RPMI8226 (cell line): ENCODE measurements at places on chromosomes 11 and 22.

DNA sequence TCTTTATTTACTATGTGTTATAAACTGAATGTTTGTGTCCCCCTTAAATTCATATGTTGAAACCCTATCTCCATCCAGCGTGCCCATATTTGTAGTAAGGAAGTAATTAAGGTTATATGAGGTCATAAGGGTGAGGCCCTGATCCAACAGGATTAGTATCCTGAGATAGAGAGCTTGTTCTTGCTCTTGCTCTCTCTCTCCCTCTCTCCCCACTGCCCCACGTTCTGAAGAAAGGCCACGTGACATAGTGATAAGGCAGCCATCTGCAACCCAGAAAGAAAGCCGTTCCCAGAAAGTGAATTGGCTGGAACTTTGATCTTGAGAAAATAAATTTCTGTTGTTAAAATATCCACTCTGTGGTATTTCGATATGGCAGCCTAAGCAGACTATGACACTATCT is 212.5 kb downstream of the SWAP70 start:
- no peak for DNase-seq

DNA sequence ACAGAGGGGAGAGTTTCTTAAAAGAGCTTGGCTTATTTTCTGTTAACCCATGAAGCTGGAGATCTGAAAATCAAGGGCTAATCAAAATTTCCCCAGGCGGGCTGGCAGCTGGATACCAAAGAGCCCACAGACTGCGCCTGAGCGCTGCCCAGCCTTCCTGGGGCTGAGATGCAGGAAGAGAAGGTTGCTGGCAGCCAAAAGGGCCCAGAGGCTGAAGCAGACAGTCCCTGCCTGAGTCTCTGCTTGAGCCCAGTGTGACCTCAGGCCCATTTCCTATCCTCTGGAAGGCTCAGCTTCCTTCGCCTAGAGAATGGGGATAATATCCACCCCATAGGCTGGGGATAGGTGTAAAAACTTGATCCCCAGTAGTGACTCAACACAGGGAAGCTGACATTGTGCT is 49.1 kb downstream of the ARRB1 start:
- no peak for DNase-seq

GRCh38 chr11:73784734-73785133 is 2.9 kb upstream of the MRPL48 start:
- no peak for DNase-seq

DNA sequence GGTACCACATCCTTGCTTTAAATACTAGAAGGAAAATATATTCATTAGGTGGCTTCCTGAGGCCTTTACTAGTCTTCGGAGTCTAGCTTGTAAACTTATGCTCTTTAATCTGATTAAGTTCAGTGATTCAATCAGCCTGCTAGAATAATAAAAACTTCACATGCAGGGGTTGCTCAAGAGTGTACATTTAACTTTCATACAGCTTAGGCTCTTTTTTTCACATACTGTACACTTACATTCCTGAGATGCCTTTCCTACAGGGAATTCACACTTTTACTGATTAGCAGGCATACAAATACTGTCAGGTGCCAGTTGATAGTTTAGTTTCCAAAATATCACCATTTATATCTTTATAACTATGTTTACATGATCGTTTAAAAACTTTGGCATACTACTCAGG is 3.2 kb upstream of the ANO5 start:
- no peak for DNase-seq

- DNase-seq = no peak
These were observed 2.6 kb downstream of the SPDYC start for GRCh38 chr11:65172600-65172999.

GRCh38 chr22:24437741-24438328 is 10.4 kb downstream of the ADORA2A start:
- no peak for DNase-seq

GRCh38 chr11:75263944-75264349 is 23.4 kb downstream of the TPBGL start:
- no peak for DNase-seq

DNA sequence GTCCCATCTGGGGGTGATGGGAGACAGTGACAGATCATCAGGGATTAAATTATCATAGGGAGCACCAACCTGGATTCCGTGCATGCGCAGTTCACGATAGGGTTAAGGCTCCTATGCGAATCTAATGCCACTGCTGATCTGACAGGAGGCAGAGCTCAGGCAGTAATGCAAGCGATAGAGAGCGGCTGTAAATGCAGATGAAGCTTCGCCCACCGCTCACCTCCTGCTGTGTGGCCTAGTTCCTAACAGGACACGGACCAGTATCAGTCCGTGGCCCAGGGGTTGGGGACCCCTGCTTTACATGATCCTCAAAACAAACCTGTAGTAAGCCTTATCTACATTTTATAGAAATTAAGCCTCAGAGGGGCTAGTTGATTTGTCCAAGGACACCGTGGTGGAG is 94.3 kb downstream of the TTC28 start:
- no peak for DNase-seq

DNA sequence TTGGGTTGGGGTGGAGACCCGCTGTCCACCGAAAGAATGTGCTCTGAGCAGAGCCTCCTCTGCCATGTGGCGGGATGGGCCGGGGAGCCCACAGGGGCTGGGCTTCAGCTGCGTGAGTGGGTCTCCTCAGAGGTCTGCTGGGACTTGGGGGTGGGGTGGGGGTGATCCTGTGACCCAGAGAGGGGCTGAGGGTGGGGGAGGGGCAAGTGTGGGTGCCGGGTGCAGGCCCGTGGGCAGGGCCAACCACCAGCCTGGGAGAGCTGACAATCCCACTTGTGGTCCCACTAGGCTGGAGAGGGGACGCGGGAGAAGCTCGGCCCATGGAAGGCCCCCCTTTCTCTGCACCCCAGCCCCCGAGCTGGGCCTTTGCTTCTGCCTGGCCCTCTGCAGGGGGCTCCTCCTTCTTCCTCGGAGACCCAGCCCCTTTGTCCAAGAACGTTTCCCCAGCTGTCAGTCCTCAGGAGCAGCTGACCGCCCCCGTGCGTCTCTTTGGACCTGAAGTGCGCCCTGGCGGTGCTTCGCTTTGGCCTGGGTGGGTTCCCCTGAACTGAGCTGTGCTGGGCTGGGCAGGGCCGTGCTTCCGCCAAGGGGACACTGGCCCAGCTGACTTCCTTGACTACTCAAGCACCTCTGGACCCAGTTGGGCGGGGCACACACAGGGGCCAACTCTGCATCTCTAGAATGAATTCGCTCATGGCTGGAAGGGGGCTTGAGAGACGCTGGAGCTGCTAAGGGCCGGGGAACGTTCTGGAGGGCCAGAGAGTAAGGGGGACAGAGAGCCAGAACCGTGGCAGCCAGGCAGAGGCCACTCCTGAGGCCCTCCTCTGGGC is 30.2 kb downstream of the OSBPL5 start:
- no peak for DNase-seq

- DNase-seq = no peak
These were observed 2.9 kb downstream of the SOX10 start for GRCh38 chr22:37981282-37982011.

DNA sequence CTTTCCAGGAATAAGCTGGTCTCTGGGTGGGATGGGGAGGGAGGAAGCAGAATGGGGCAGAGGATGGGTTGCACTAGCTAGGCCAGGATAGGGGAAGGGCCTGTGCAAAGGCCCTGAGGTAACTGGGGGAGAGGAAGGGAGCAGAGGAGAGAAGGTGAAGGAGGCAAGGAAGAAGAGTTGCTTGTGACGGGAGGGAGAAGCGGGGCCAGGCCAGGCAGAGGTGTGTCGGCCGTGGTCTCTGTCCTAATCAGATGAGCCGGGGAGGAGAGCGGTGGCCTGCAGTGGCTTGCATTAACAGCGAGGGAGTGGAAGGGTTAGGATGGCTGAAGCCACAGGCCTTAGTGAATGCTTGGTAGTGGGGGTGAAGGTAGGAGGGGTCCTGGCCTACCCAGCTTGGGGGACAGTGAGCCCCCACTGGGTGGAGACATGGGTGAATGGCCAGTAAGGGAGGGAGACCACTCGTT is 6.0 kb upstream of the DERL3 start:
- no peak for DNase-seq

GRCh38 chr11:69716891-69717747 is 13.3 kb upstream of the FGF19 start:
- no peak for DNase-seq

GRCh38 chr22:34975721-34976120 is 90.2 kb upstream of the ISX start:
- no peak for DNase-seq

- peak; percentile 74 for DNase-seq
These were observed 10.3 kb upstream of the MB start for GRCh38 chr22:35627267-35628041.

- no peak for DNase-seq
These were observed 382.6 kb downstream of the OPCML start for GRCh38 chr11:133149698-133150097.

- DNase-seq = no peak
These were observed 57.8 kb downstream of the ST14 start for GRCh38 chr11:130217133-130218031.

- DNase-seq = no peak
These were observed 17.8 kb downstream of the BBOX1 start for GRCh38 chr11:27058456-27058855.

- no peak for DNase-seq
These were observed 27.7 kb upstream of the WNT11 start for GRCh38 chr11:76234021-76234415.

DNA sequence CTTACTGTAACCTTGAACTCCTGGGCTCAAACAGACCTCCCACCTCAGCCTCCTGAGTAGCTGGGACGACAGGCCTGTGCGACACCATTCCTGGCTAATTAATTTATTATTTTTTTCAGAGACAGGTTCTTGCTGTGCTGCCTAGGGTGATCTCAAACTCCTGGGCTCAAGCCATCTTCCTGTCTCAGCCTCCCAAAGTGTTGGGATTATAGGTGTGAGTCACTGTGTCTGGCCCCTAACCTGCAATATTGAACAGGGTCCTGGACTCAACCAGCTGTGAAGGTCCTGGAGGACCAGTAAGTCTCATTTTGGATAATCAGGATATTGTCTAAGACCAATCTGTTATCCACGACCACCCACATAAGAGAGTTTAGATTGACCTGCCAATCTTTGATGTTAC is 15.2 kb downstream of the CCDC134 start:
- DNase-seq = no peak

- no peak for DNase-seq
These were observed 90.7 kb downstream of the SNX19 start for GRCh38 chr11:130825561-130825960.

GRCh38 chr11:69834811-69835800 is 15.9 kb upstream of the FGF3 start:
- no peak for DNase-seq

DNA sequence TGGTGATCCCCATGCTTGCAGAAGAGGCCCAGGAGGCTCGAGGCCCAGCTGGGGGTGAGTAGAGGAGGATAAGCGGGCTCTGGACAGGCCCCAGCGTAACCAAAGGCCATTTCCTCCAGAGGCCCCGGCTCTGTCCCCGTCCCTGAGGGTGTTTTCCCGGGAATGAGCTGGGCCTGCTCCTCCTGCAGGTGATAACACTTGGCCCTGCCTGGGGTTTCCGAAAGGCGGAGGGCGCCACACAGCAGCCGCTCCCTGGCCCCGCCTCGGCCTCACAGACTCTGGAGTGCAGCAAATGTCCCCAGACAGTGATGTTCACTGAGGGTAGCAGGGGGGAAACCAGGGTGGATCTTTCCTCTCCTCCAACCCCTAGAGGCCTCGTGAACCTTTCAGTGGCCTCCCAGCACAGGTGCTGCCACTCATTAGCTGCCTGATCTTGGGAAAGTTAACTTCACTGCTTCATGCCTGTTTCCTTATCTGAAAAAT is 10.5 kb upstream of the MGAT3 start:
- no peak for DNase-seq

GRCh38 chr22:20138417-20138738 is 6.8 kb downstream of the ZDHHC8 start:
- no peak for DNase-seq

DNA sequence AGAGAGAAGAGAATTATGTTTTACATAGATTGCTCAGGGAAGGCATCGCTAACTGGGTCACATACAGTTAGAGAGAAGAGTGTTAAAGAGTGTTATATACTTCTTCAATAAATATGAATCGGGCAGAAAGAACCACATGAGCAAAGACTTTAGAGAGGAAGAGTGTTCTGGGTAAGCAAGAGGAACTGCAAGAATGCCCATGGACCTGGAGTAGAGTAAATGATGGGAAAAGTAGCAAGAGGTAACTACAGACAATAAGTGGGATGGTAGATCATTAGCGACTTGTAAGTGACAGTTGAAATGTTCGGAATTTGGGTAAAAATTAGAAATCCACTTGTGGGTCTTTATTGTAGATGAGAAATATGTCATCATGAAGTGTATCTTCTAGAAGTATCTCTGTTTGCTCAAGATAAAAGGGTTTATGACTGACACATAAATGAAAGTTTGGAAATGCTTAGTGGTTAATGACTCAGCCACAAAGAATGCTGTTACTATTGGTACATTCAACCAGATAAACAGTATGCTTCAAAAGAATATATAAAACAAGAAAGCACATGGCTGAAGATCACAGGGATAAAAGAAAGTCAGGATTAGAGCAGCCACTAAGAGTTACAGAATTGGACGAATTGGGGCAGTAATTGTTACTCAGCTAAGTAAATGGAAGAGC is 229.3 kb downstream of the CASP12 start:
- DNase-seq = no peak

DNA sequence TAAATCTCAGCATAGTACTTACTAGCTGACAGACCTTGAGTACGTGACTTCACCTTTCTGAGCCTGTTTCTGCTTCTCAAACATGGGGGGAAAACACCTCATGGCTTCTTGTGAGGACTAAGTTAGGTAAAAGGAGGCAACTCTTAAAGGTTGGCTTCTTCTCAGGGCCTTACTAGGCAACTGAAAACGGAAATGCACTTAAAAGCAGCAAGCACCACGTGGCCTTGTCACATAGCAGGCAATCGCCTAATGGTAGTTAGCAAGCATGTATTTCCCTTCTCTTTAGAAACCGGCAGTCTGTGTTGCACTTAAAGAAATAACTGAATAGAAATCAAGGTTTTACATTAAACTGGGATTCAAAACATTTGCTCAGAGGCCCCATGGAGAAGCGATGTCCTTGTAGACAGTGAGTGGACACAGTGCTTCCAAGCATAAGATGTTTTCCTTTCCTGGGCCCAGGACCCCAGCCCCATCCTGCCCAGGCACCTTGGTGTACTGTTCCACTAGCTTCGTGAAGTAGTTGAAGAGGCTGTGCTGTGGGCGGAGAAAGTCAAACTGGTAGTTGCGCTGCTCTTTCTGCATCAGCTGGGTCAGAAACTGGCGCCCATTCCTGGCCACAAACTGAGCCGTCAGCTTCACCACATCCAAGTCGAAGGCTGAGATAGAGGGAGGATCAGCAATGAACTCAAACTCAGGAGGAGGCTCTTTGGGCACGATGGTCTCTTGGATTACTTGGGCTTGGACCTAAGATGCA is 12.1 kb downstream of the SF3A1 start:
- DNase-seq = no peak

GRCh38 chr11:132200353-132200936 is 830.0 kb downstream of the NTM start:
- no peak for DNase-seq

- no peak for DNase-seq
These were observed 248.0 kb downstream of the TENM4 start for GRCh38 chr11:79192836-79193235.

DNA sequence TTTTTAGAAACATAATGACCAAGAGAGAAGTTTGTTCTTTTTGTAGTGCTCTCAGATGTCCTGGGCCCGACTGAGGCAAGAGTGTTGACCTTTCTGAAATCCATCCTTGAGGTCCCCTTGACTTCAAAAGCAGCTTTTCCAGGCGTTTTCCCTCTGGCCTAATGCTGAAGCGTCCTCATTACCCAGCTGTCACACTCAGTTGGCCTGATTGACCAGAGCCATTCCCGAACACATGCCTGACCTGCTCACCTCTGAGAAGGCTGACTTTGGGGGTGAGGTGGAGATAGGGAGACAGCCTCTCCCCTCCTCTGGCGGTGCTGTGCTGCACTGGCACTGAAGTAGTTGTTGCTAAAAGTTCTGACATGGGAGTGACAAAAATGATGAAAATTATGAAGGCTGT is 66.9 kb downstream of the ALX4 start:
- DNase-seq = no peak
